ENCODE measurements at places on chromosomes 13 and 19.

DNA sequence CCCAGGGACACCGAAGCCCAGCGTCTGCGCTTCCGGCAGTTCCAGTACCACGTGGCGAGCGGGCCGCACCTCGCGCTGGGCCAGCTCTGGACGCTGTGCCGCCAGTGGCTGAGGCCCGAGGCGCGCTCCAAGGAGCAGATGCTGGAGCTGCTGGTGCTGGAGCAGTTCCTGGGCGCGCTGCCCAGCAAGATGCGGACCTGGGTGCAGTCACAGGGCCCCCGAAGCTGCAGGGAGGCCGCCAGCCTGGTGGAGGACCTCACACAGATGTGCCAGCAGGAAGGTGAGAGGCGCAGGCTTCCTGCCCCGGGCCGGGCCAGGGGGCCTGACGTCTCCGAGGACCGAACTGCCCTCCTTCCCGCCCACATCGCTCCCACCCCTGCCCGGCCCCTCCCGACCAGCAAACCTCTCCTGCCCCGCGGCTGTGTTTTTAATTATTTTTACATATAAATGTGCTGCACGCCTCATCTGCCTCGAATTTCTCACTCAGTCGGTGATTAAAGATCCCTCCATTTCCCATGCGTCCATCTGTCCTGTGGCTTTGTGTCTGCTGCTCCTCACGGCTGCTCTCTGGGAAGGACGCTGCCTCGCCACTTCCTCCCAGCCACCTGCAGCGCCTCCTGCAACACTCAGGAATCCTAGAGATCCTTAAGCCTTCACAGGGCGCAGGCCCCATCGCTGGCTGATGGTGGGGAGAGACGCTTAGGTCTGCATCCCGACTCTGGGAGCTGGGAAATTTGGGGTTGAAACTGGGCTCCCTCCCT is 4.3 kb downstream of the ZSCAN1 start:
- DNase-seq, result no peak

- no peak for DNase-seq
Measured at GRCh38 chr19:35266520-35267352, 2.0 kb upstream of the USF2 start.

DNA sequence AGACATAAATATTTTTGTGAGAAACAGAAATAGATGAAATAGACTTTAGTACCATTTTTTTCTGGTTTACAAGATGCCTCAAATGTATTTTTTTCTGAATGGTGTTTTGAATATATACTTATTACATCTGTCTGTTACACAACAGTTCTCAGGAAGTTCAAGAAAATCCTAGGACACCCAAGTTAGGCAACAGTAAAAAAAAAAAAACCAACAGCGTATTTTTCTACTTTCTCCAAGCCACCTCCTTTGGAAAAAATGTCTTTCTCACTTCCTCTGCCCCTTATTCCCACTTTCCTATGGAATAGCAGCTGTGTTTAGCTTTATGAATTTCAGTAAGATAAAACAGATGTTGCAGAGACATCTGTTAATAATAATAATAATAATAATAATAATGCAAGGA is 489.6 kb upstream of the KLF12 start:
- DNase-seq, result no peak

- no peak for DNase-seq
Measured at GRCh38 chr13:98978280-98978679, 416 bp upstream of the DOCK9 start.

GRCh38 chr13:38350114-38350617 is 515 bp downstream of the UFM1 start:
- peak; percentile 21 for DNase-seq

DNA sequence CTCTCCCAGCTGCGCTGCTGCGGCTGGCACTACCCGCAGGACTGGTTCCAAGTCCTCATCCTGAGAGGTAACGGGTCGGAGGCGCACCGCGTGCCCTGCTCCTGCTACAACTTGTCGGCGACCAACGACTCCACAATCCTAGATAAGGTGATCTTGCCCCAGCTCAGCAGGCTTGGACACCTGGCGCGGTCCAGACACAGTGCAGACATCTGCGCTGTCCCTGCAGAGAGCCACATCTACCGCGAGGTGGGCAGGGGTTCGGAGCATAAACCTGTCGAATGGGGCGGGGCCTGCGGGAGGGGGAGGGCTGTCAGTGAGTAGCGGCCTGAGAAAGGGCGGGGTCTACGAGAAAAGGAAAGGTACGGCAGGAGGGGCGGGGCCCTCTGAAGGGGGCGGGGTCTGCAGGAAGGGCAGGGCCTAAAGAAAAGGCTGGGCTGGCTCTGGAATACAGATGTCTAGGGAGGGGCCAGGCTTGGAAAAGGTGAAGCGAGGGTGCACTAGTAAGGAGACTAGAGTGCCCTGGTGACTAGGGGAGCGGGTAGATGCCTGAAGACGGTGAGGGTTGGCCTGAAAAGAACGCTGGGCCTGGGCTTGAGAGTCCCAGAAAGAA is 3.6 kb downstream of the CD37 start:
- DNase-seq, result no peak

GRCh38 chr13:98942997-98943396 is 34.9 kb downstream of the DOCK9 start:
- no peak for DNase-seq

DNA sequence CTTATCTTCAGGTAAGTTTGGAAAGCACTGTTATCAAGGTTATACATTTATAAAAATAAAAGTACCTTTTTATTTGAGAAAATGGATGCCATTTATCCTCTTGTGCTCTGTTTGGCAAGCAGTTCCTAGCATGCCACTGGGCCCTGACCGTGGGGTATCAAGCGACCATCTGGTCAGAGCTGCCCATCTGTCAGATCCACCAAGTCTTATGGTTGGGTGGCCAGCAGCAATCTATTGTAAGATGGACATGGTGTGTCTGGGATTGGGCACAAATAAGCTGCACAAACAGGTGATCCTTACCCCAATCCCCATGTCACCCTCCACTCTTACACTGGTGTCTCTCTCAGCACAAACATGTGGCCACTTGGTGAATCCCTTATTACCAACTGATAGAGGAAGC is 178.5 kb downstream of the DLEU7 start:
- DNase-seq, result no peak

- no peak for DNase-seq
Measured at GRCh38 chr13:108948251-108948671, 318.9 kb downstream of the MYO16 start.

DNA sequence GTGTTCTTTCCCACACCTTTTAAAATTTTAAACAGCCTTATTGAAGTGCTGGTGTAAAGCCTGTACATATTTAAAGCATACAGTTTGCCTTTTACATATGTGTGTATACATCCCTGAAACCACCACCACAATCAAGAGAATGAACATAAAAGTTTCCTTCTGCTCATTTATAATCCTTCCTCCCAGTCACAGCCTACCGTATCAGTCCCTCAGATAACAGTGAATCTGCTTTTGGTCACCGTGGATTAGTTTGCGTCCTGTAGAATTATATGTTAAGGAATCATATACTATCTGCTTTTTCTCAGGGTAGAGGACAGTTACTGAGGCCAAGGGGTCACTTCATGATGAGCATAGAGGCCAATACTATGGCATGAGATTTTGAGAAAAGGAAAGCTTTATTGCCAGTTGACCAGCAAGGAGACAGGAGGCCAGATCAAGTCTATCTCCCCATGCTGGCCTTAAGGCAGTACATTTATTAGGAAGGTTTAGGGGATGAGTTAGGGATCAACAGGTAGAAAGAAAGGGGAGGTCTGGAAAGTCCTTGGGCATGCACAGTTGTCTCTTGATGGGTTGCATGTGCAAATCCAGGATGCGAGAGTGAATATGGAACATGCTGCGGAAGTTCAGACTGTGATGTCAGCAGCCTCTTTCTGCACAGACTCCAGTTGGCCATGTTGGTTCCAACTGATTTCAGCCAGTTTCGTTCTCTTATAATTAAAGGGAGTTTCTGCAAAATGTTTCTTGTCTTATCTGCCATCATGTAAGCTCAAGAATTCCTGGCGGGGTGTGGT is 36.3 kb upstream of the LSM14A start:
- no peak for DNase-seq

GRCh38 chr13:66927562-66927961 is 302.6 kb downstream of the PCDH9 start:
- DNase-seq, result no peak

DNA sequence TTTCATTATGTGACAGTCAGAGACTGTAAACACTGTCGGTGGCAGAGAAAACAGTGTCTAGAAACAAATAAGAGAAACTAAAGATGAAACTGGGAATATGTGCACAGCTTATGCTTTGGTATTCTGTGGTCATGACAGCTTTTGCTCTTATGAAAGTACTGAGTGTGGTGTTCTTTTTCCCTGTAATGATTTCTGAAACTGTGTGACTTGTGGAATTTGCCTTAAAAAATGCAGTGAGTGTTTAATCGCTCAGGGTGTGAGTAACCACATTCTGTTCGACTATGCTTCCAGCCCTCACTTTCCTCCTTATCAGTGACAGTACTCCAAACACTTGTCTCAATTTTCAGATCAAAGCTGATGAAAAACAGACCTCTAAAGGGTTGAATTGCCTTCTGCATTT is 66.9 kb upstream of the DIAPH3 start:
- DNase-seq, result no peak

GRCh38 chr13:28568286-28568685 is 73.4 kb upstream of the FLT1 start:
- DNase-seq, result no peak

DNA sequence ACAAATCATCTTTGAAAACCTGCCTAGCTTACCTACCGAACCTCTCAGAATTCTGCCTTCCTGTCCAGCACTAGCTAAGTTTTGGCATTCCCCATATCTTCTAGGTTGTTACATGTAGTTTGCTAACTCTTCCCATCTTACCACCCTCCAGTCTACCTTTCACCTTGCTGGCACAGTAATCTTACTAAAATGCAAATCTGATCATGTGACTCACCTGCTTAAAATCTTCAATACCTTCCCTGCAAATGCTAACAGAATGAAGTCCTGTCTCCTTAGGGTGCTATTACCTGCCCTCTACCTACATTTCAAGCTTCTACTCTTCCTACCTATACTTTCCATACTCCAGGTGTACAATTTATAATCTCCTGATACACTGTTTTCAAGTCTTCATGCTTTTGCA is 30.4 kb downstream of the INTS6 start:
- no peak for DNase-seq

- DNase-seq, result no peak
Measured at GRCh38 chr13:94309997-94310855, 169.3 kb downstream of the DCT start.

- DNase-seq, result no peak
Measured at GRCh38 chr13:112657850-112658445, 31.9 kb upstream of the ATP11A start.

- no peak for DNase-seq
Measured at GRCh38 chr13:71875823-71876222, 8.8 kb upstream of the DACH1 start.

GRCh38 chr19:22616659-22617058 is 17.5 kb upstream of the ZNF492 start:
- no peak for DNase-seq
